ENCODE measurements at places on chromosomes 3 and 15. TPM values are rescaled to one million over a fixed set of nuclear protein-coding genes. Genes with fewer than 3 reads are reported as not detected.

The ZNF385D gene
- total RNA-seq, result 0.86 TPM

The EBLN2 gene
- 3.6 TPM for total RNA-seq

The VEPH1 gene
- total RNA-seq, result 0.86 TPM

The DPH3 gene
- 19.7 TPM for total RNA-seq

The GCNT3 gene
- total RNA-seq, result not detected

The ISL2 gene
- 0.69 TPM for total RNA-seq

The ZNF860 gene
- total RNA-seq, result 1.5 TPM
